Activated CD4-positive, alpha-beta T cell treated with anti-CD3 and anti-CD28 coated beads, Interleukin-2, amount 50 U/mL, for 1 hour (primary cell): ENCODE measurements at places on chromosomes 1 and 21.
A peak's percentile ranks its signal among the peaks of the same experiment; 100 is the strongest.

DNA sequence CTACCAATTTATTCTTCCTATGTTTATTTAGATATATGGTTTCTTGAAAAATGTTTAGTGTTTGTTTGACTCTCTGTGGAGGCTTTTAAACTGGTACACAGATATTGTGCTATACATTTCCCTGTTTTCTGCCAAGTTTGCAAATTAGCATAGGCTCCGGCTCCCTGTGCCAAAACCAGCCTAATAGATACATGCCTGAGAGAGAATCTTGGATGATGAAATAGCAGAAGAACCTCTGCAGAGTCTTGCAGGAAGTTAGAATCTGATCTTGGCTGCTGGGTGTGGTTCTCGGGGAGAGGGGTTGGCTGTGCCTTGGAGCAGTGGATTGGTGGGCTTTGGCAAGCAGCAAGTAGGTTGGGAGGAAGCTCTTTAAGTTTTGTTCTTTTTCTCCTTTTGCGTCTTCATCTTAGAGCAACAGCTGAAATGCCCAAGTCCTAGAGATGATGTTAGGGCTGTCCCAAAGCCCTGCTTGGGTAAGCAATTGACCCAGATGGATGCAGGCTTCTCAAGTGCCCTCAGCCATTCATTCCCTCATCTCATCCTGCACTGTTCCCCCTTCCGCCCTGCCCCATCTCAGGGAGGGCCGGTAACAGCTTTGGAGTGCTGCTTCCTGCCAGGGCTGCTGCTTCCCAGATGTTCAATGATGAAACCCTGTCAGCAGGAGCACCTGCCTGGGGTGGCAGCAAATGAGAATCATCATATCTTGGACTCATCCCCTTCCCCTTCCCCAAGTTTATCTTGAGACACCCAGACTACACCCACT lies 9.3 kb downstream of the PLA2G2A start:
- no peak for DNase-seq

DNA sequence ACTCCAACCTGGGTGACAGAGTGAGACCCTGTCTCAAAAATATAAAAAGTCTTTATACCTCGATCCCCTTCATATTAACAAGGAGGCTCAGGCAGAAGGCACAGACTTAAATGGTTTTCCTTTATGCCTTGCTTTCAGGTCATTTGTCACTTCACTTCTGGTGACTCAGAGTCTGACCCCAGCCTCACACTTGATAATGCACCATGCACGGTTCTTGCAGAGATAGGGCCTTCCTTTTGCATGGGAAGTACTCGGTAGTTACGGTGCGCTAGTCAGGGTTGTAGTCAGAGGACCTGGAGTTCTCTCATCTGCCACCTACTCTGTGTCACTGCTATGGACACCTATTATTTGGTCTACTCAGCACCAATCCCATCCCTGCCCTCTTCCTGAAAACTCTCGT lies 43.6 kb upstream of the BMP8B start:
- DNase-seq, result no peak

DNA sequence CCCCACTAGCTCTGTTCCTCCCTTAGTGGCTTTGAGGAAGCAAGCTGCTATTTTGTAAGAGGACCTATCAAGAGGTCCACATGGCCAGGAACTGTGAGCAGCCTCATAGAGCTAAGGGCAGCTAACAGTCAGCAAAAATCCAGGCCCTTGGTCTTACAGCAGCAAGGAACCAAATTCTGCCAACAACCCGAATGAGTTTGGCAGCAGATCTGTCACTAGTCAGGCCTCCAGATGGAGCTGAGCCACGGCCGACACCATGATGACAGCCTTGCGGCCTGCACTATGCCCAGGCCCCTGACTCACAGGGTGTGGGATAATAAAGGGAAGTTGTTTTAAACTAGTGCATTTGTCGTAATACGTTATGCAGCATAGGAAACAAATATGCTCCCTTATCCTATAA lies 28.0 kb upstream of the H3-3A start:
- DNase-seq, result no peak

GRCh38 chr1:177798614-177799013 lies 171.2 kb downstream of the SEC16B start:
- DNase-seq, result no peak

DNA sequence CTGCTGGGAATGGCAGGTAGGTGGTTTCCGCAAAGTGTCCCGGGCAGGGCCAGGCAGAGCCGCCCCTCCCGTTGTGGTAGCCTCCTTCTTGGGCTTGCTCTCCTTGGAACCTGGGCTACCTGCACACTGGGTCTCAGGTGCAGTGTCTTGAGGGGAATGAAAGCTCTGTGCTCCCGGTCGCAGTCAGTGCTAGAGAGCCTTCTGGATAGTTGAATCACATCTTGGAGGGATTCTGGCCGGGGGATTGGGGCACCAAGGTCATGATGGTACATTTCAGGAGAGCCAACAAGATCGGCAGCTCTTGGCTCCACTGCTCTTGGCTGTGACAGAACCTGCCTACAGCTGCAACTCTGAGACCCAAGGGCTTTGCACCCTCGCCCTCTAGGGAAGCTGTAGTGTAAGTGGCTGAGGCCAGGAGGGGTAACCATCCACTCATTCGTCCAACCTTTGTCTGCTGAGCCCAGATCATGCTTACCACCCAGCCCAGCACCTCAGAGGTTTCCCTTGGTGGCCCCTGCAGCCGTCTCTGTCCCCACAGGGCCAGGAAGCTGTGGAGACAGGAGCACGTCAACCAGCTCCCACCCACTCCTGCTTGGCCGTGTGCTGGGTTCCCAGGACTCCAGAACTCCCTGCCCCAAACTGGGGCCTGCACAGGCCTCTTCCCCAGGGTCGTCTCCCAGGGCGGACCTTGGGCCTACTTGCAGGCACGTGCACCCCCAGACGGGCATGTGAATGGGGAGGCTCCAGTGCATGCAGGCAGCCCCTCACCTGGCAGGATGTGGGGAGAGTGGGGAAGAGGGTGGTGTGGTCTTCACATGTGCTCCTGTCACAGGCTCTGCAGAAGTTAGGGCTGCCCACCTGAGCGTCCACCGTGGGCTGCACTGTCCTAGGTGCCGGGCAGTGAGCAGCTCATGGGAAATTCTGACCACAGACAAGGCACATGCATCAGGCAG lies 40.0 kb downstream of the NTPCR start:
- no peak for DNase-seq

GRCh38 chr1:87899017-87899416 lies 570.3 kb downstream of the LMO4 start:
- no peak for DNase-seq

- DNase-seq, result peak; percentile 83
These were observed 19.5 kb upstream of the SMYD2 start for GRCh38 chr1:214261206-214262123.

DNA sequence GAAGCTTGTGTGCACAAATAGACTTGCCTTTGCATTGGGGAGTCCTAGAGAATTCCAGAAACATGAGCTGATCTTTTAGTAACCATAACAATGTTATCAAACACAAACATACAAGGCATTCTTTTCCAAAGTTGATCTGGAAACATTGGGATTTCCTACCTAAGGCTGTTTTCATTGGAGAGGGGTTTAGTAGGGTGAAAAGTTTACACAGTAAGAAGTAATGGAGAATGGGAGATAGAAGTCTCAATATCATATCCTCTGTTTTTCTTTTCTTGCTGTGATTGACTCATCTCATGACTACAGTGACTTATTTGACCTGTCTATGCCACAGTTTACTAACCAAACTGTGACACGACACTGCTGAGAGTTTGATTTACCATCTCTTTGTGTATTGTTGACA lies 65.6 kb upstream of the PLA2G4A start:
- DNase-seq, result no peak

DNA sequence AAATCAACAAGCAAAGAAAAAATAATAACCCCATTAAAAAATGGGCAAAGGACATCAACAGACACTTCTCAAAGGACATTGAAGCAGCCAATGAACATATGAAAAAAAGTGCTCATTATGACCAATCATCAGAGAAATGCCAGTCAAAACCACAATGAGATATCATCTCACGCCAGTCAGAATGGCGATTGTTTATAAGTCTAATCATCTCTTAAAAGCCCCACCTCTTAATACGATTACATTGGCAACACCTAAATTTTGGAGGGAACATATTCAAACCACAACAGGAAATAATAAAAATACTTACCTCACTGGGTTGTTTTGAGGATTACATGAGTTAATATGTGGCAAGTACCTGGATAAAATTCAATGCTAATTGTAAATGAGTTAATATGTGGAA lies 57.1 kb upstream of the PLPPR4 start:
- no peak for DNase-seq

GRCh38 chr1:238652346-238652968 lies 733.9 kb upstream of the CHRM3 start:
- no peak for DNase-seq

- no peak for DNase-seq
These were observed 10.4 kb downstream of the MTHFR start for GRCh38 chr1:11795238-11795890.

- peak; percentile 76 for DNase-seq
These were observed 40.0 kb upstream of the MAGOH start for GRCh38 chr1:53278298-53278725.

GRCh38 chr21:46100426-46100825 lies 2.5 kb downstream of the COL6A2 start:
- DNase-seq, result no peak

- no peak for DNase-seq
These were observed 87.0 kb downstream of the SYT14 start for GRCh38 chr1:210024996-210025395.

GRCh38 chr1:36571106-36571505 lies 88.4 kb upstream of the CSF3R start:
- no peak for DNase-seq

DNA sequence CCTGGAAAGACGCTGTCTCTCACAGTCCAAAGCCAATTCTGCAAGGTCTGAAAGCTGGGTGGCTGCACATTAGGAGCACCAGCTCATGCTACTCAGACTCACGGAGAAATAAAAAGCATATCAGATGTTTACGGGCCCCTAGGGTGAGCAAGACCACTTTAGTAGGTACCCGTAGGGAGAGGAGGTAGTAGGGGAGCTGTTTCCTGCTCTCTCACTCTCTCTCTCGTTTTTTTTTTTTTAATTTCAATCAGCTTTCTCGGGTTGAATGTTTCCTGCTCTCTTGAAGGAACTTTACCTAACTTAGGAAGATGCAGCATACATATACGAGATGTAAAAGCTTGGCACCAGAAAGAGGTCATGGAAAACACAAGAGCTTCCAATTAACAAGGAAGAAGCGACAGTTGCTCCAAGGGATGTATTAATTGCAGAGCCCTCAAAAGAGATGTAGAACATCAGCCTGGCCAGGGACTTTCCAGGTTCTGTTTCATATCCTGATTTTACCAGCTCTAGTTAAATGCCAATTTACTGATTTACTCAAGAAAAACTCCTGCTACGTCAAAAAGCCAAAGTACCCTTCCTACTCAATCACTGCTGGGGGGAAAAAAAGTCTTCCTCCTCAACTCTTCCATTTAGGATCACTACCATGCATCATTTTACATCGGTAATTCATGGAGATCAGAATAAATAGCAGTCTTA lies 3.1 kb downstream of the LORICRIN start:
- no peak for DNase-seq

- DNase-seq, result no peak
These were observed 25.7 kb downstream of the ATF3 start for GRCh38 chr1:212634252-212634651.

DNA sequence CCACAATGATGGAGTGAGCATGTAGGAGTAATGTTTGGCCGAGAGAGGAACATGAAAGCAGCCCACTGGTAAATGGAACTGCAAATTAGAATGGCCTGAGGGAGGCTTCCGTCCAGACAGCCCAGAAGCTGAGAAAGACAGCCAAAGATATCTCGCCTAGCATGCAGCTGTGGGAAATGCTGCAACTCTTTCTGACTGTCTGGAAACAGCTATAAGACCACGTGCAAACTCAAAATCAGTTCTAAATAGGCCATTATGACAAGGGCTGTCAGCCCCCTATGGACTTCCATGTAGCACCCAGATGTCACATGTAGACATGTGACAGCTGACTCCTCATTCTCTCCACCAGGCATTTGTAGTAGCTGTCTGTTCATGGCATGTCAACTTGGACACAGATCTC lies 62.9 kb upstream of the ATP1A1 start:
- no peak for DNase-seq

GRCh38 chr1:44368471-44369151 lies 13.6 kb upstream of the ERI3 start:
- no peak for DNase-seq

- no peak for DNase-seq
These were observed 311 bp downstream of the IRF2BP2 start for GRCh38 chr1:234609691-234610042.

DNA sequence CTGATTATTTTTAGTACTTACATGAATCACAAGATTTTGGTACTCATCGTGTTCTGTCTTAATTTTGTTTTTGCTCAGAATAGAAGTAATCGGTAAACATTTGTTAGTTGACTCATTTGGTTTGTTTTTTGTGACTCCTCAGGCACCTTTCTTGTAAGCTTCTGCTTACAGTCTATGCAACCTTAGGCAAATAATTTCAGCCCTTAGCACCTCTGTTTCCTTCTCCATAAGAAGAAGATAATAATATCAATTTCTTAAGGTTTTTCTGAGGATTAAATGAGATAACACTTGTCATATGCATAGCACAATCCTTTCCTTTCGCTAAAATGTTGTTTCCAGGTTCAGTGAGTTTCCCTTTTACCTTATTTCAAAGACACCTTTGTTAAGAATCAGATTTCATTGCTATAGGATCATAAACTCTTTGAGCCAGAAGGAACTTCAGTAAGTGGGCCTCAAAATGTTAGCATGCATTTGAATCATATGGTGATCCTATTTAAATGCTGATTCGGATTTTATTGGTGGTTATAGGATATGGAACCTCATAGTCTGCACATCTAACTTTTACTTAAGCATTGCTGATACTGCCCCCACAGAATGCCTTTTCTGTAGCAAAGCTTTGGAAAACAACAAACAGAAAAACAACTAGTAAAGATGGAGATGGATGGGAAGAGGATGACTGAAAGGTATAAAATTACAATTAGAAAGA lies 272.7 kb upstream of the CACYBP start:
- DNase-seq, result no peak

DNA sequence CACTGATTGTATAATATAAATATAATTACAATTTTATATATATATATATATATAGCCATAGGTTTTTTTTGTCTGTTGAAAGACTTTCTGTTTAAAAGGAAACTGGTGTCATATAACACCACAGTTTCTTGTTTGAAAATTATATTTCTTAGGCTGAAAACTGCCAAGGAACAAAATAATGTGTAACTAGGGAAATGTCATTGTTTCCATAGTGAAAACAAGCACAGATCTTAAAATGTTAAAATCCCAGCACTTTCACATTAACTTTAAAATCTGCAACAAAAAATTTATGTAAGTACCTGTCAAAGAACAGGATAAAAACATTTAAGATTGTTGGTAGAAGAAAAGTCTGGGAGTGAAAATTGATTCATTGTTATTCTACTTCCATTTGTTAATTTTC lies 104.2 kb downstream of the ATP6V1G3 start:
- no peak for DNase-seq
